Stimulated activated CD4-positive, alpha-beta T cell treated with anti-CD3 and anti-CD28 coated beads, Interleukin-2, amount 100 ng/mL, for 48 hours (primary cell): ENCODE measurements at places on chromosomes 2 and 18.

DNA sequence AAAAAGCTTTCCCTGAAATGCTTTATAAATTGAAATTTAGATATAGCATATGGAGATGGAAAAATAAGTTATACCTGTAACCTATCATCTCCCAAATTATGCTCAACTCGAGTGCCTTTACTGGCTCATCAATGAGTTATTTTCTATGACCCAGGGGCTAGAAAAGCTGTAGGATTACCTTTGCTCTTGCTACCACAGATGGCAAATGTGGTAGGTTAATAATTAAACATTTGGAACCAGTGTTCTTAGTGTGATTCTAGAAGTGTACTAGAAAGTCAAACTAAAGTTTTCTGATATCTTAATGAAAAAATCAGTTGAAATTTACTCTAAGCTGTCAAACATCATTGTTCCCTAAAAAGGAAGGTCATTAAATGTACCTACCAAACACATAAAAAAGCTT lies 22.5 kb downstream of the ALS2 start:
- DNase-seq, result no peak

DNA sequence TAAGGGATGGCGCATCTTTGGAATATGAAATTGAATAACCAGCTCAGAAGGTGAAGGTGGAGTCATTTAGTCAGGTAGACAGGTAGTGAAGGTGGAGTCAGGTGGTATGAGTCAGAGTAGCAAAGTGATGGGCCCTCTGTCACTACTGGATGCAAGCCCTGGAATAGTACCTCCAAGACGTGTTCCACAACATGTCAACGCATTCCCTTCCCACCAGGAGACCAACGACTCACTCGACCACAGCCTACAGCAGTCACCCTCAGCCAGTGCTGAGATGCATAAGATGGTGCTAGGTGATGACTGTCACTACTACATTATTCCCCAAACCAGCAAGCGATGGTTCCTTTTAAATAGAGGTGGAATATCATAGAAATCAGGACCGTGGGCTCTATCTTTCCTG lies 6.8 kb downstream of the CPLX4 start:
- no peak for DNase-seq

GRCh38 chr2:202267495-202267894 lies 1.9 kb downstream of the NOP58 start:
- DNase-seq, result no peak

GRCh38 chr2:240878341-240878936 lies 9.8 kb downstream of the AGXT start:
- no peak for DNase-seq

GRCh38 chr2:120733238-120733932 lies 2.3 kb upstream of the GLI2 start:
- DNase-seq, result no peak

DNA sequence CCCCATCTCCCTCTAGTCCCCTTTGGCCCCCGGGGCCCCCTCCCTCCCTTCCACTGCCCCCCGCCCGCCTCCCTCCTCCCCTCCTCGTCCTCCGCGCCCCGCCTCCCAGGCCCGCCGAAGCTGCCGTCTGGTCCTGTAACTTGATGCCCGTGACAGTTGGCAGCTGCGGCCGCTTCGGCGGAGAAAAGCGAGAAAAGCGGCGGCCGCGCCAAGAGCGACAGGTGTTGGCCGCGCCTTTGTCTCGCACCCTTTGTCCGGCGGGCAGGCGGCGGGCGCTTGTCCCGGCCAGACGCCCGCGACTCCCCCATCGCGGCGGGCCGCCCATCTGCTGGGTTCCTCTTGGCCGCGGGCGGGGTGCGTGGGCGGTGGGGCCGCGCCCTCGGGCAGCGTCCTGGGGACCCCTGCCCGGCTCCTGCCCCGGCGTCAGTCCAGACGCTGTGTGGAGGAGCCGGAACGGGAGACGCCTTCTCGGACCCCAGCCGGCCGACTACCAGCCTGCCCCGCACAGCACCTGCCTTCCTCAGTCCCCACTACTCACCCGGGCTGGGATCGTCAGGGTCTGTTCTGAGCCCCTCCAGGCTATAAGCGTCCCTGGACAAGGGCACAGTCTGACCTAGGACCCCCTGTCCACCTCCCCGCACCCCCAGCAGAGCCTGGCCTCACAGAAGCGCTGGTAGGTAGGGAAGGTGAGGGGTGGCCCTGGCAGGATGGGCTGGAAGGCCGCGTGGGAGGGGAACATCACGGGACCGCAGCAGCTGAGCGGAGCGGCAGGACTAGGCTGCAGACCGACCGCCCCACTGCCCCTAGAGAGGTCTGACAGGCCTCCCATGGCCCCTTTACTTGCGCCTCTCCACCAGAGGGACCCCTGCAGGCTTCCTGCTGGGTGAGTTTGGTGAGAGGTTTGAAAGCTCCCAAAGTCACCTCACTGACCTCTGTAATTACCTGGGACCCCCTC lies 1.2 kb upstream of the HES6 start:
- no peak for DNase-seq

DNA sequence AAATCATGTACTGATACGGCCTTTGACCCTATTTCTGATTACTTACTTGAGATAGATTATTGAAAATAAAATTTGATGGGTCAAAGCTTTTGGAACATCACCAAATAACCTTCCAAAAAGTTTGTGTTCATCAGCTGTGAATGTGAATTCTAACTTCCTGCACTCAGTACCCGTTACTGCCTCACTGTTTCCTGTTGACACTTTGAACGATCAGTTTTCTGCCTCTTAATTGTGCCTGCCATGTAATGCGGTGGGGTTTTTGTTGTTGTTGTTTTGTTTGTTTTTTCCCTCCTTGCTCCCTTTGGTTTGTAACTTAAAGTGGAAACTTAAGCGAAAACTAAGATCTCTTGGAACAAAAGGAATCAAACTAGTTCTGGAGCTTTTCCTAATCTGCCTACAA lies 18.9 kb downstream of the ATG16L1 start:
- DNase-seq, result no peak

- DNase-seq, result no peak
These were observed 139.0 kb downstream of the MBP start for GRCh38 chr18:76993573-76993972.

DNA sequence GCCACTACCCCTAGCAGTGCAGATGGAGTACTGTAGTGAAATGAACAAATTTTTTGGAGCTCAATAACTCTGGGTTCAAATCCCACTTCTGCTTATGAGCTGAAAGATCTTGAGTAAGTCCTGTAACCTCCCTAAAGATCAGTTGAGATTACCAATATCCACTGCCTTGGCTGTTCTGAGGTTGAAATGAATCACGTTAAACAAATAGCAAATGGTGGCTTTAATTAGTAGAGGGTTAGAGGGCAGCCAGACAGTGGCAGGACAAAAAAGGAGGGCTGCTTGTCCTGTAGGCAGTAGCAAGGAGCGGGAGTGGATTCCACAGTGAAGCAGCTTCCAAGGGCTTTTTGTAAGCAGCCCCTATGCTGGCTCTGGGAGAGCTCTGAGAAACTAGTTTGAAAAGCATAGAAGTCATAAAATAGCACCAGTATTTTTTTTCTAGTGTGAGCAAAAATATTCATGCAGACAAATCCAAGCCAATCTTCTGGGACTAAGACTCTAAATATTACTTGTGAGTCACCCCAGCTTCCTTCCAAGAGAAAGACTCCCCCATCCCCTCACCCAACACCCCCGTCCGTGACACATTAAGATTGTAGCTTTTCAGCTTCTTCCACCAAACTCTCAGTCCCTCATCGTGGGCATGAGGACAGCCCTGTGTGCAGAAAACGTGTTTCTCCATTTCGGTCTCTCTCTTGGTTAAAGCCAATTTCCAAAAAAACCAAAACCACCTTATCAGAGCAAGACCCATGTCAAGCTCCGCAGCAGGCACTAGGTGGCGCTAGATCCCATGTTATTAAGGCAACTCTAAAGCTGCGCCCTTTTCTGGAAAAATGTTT lies 123.5 kb upstream of the LGALSL start:
- DNase-seq, result peak; percentile 81

DNA sequence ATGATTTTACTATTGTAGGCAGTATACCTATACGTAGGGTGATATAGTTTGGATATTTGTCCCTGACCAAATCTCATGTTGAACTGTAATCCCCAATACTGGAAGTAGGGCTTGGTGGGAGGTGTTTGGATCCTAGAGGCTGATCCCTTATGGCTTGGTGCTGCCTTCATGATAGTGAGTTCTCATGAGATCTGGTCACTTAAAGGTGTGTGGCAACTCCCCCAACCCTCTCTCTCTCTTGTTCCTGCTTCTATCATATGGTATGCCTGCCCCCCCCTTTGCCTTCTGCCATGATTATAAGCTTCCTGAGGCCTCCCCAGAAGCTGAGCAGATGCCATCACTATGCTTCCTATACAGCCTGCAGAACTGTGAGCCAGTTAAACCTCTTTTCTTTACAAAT lies 1.7 kb upstream of the SERPINB10 start:
- no peak for DNase-seq

- no peak for DNase-seq
These were observed 195.6 kb upstream of the ETAA1 start for GRCh38 chr2:67201521-67201920.

GRCh38 chr18:6010284-6010683 lies 115.0 kb upstream of the TMEM200C start:
- no peak for DNase-seq

DNA sequence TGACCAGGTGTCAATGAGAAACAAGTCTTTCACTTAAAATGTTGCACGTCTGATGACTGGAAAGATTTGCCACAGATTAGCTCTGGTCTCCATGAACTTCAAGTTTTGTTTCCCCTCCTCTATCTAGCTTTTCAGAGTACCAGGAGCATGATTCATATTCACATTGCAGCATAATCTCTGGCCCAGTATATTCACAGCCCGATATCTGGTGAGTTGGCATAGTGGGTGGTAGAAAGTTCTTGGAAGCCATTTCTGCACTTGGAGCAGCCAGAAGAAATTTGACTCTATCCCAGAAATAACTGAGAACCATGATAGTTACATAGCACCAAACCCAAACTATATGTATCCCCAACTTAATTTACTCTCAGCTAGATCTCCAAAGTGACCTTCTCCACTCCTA lies 503.9 kb downstream of the PID1 start:
- DNase-seq, result no peak

DNA sequence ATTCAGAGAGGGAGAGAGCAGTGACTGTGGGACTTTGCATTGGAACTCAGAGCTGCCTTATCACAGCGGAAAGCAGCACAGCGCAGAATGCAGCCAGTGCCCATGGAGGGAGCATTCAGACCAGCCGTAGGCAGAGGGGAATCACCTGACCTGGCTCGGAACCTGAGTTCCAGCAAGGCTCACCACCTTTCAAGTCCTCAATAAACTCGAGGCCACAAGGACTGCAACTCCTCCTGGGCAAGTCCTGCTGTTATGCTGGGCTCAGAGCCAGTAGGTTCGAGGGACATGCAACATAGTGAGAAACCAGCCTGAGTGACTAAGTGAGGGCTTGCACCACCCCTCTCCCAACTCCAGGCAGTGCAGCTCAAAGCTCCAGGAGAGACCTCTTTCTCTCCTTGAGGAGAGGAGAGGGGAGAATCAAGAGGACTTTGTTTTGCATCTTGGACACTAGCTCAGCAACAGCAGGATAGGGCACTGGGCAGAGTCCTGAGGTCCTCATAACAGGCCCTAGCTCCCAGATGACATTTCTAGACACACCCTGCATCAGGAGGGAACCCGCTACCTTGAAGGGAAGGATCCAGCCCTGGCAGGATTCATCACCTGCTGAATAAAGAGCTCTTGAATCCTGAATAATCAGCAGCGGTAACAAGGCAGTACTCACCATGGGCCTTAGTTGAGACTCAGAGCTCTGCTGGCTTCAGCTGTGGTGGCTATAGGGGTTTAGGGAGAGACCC lies 136.8 kb upstream of the OTOS start:
- DNase-seq, result no peak

DNA sequence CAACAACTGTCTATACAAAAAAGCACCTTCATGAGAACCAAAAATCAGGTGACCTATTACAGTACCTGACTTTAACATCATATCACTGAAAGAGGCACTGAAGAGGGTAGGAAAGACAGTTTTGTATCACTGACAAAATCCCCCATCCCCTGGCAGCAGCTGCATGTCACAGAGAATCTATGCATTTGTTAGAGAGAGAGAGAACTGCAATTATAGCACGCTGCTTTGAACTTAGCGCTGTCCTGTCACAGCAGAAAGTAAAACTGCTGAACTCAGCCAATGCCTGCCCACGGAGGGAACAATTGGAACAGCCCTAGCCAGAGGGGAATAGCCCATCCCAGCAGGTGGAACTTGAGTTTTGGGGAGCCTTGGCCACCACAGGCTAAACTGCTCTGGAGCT lies 75.1 kb upstream of the NOL4 start:
- no peak for DNase-seq

- no peak for DNase-seq
These were observed 5.9 kb upstream of the ATP5MC3 start for GRCh38 chr2:175187378-175187777.

GRCh38 chr18:36375118-36375517 lies 77.6 kb downstream of the FHOD3 start:
- DNase-seq, result no peak

DNA sequence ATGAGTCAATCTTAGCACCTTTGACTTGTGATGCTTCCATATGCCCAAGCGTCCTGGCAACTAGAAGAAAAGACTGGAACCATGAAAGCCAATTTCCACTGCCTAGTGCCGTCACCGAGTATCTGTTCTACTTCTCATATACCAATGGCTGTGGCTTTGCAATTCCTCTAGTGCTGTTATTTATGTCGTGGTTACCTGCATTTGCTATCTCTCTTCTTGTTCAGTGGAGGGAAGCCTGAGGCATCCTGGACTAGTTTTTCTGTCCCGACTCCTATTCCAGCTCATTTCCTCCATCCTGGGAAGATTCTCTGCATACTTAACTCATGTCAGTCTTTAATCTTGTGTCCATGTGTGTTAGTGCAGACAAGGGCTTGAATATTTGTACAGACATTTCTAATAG lies 117.9 kb downstream of the FEZ2 start:
- no peak for DNase-seq

DNA sequence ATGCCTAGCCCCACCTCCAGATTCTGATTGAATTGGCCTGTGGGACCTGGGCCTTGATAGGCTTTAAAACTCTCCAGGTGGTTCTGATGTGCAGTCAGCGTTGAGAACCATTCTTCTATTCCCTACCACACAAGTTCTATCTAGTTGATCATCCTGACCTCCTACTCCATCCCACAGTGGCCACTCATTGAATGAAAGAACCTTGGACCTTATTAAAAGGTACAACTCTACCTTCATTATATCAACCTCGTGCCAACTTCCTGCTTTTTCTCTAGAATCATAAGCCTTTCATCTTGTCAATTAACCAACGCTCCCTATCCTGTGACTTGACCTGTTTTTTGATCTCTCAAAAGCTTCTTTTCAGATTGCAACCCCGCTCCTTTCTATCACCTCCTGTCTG lies 55.8 kb downstream of the SLC40A1 start:
- no peak for DNase-seq

DNA sequence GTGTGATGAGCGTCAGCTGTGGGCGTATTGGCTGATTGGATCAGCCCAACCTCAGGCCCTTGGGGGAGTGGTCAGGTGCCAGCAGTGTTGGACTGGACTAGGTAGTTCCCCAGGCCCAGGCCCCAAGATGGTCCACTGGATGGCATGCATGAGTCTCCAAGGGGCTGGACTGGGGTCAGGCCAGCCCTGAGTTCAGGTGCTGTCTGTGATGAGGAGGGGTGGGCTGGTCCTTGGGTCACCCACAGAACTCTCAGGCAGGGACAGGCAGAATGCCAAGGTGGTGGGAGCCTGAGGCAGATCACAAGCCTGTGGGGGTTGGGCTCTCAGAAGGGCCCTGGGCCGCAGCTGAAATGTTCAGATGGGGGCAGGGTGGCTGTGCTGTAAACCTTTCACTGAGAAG lies 59.5 kb upstream of the THUMPD2 start:
- DNase-seq, result no peak

GRCh38 chr2:86393521-86394491 lies 47.4 kb upstream of the KDM3A start:
- DNase-seq, result no peak

GRCh38 chr2:127552846-127553245 lies 17.4 kb downstream of the MYO7B start:
- no peak for DNase-seq

GRCh38 chr18:49850636-49851035 lies 37.3 kb upstream of the ACAA2 start:
- no peak for DNase-seq
